ENCODE measurements at places on chromosomes 1 and 21.

DNA sequence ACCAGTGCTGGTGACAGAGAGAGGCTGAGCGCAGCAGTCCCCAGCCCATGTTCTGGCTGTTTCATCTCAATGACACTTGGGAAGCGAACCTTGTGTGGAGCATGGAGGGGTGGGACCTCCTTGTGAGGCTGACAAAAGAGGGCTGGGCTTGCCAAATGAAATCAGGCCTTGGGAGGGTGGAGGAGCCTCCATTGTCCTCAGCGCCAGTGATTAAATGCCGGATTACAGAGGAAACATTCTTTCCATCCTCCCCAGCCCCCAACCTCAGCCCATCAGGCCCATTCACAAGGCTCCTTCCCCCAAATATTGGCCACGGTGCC lies 63.3 kb upstream of the PAXBP1 start:
- H3K27ac ChIP-seq: no peak overlapping the region
- no peaks in the 10 kb centered on the region for H3K36me3 ChIP-seq

- no peaks in the 10 kb centered on the region for H3K36me3 ChIP-seq
- H3K27ac ChIP-seq: no peak overlapping the region
- DNase-seq: no peak
- H3K4me1 ChIP-seq: no peaks in the 10 kb centered on the region
- H3K27me3 ChIP-seq: peaks cover 8% of the 10 kb centered on the region
Measured at GRCh38 chr1:93443454-93443853, 4.5 kb upstream of the FNBP1L start.

DNA sequence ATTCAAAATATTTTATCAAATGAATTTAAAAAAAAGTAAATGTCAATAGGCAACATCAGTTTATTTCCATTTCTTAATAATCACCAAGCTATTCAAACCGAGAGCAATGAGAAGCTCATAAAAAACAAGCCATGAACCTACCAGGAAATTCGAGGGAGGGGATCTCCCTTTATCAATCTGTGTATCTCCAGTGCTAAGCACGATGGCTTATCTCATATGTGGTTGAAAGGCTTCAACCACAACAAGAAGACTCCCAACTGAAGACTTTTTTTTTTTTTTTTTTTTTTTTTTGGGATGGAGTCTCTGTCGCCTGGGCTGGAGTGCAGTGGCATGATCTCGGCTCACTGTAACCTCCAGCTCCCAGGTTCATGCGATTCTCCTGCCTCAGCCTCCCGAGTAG lies 833.3 kb downstream of the USP25 start:
- no peak for DNase-seq
- H3K4me1 ChIP-seq: no peaks in the 10 kb centered on the region
- H3K27me3 ChIP-seq: no peaks in the 10 kb centered on the region
- H3K36me3 ChIP-seq: no peaks in the 10 kb centered on the region
- H3K4me3 ChIP-seq: no peak overlapping the region

DNA sequence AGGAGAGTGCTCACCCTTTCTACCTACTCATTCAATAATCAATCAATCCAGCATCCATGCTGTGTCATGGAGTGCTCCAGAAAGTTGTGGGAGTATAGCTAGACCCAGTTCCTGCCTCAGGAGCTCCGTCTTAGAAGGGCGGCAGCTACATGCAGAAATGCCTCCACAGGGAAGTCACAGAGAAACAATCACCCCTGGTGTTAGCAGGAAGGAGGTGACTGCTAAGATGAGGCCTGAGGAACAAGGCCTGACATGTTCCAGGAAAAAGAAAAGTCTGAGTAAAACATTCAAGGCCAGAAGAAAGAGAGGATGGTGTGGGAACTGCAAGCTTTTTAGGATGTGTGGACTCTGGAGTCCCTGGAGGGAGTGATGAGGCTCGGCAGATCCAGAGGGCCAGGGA lies 142.5 kb upstream of the MAGI3 start:
- H3K36me3 ChIP-seq: no peaks in the 10 kb centered on the region
- no peak for DNase-seq
- H3K27ac ChIP-seq: no peak overlapping the region

- H3K36me3 ChIP-seq: no peaks in the 10 kb centered on the region
- no peak overlapping the region for H3K4me3 ChIP-seq
- no peak overlapping the region for H3K27ac ChIP-seq
- DNase-seq: no peak
Measured at GRCh38 chr1:118563981-118564951, 379.2 kb upstream of the SPAG17 start.

DNA sequence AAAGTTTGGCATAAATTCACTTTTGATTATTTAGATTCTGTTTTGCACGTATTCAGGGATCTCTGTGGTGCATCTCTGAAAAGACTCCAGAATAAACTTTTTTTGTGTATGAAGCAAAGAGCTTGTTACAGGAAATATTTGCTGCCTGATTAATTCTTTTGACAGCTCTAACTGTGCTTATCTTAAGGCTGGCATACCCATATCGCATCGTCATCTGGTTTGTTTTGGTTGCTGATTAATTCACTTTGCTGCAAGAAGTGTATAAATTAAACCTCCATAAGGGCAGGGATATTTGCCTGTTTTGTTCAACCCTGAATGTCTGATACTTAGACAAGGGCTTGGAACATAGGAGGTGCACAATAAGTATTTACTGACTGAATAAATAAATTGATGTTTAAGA lies 17.5 kb upstream of the DUSP10 start:
- no peak overlapping the region for H3K4me3 ChIP-seq
- no peak for DNase-seq
- H3K27me3 ChIP-seq: no peaks in the 10 kb centered on the region
- H3K27ac ChIP-seq: no peak overlapping the region
